ENCODE measurements at places on chromosomes 5 and 9. TPM values are rescaled to one million over a fixed set of nuclear protein-coding genes. Genes with fewer than 3 reads are reported as not detected.

DNA sequence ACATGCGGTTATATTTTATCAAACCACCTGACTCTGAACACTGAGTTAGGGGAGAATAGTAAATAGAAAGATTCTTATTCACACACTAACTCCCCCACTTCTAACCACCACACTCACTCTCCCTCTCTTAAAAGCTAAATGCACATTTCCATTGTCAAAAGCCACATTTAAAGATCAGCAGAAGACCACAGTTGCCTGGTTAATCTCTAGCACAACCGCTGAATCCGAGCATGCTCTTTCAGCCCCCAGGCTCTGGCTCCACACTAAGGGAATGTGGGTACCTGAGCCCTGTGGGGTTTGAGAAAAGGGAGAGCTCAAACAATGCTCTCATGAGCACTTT lies 35.7 kb downstream of the PFDN1 start:
- peak overlapping the region; percentile 79 for H3K27ac ChIP-seq
- no peak overlapping the region for H3K4me3 ChIP-seq
- peaks cover 34% of the 10 kb centered on the region for H3K4me1 ChIP-seq
- H3K36me3 ChIP-seq: no peaks in the 10 kb centered on the region
- DNase-seq: no peak

- H3K27me3 ChIP-seq: no peaks in the 10 kb centered on the region
- H3K36me3 ChIP-seq: no peaks in the 10 kb centered on the region
- DNase-seq: peak; percentile 13
- no peak overlapping the region for H3K4me3 ChIP-seq
Measured at GRCh38 chr5:78765756-78766411, 117.3 kb upstream of the LHFPL2 start.

DNA sequence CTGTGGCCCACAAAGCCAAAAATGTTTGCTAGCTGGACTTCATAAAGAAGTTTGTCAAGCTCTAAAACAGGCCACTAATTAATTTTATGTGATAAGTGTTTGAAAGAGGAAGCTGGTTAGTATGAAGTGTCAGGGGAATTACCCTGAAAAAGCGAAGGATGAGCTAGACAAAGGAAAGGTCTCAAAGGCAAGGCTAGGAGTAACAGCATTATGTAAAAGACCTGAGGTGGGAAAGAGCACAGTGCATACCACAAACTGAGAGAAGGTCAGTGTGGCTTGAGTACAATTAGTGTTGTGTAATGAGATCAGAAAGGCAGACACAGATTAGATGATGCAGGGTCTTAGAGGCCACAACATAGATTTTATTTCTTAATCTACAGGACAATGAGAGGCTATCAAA lies 29.6 kb downstream of the RC3H2 start:
- peaks cover 96% of the 10 kb centered on the region for H3K36me3 ChIP-seq
- H3K4me3 ChIP-seq: no peak overlapping the region
- no peak for DNase-seq
- H3K4me1 ChIP-seq: no peaks in the 10 kb centered on the region
- H3K27ac ChIP-seq: no peak overlapping the region
- H3K27me3 ChIP-seq: no peaks in the 10 kb centered on the region

- H3K27me3 ChIP-seq: no peaks in the 10 kb centered on the region
- no peaks in the 10 kb centered on the region for H3K36me3 ChIP-seq
- H3K27ac ChIP-seq: no peak overlapping the region
- no peaks in the 10 kb centered on the region for H3K4me1 ChIP-seq
- no peak overlapping the region for H3K4me3 ChIP-seq
Measured at GRCh38 chr5:112436144-112436543, 17.1 kb upstream of the EPB41L4A start.

The PDLIM4 gene
- 96.7 TPM for total RNA-seq

DNA sequence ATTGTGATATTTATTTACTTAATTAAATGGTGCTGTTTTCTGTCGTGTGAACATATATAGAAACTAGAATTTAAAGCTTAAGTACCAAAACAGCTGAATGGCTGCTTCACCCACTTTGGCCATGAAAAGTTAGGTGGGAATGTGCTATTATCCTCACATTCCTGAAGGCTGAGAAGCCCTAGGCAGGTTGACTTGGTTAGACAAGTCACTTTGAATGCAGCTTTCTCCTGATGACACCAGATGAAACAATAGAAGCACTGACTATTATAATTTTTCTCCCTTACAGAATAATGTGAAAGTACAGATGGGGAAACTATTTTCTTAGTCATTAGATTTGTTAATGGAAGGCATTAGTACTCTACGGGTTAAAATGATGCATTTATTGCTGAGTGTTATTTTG lies 65.1 kb upstream of the C5orf46 start:
- H3K4me1 ChIP-seq: no peaks in the 10 kb centered on the region
- no peaks in the 10 kb centered on the region for H3K36me3 ChIP-seq
- H3K27me3 ChIP-seq: no peaks in the 10 kb centered on the region
- H3K4me3 ChIP-seq: no peak overlapping the region
- no peak for DNase-seq

DNA sequence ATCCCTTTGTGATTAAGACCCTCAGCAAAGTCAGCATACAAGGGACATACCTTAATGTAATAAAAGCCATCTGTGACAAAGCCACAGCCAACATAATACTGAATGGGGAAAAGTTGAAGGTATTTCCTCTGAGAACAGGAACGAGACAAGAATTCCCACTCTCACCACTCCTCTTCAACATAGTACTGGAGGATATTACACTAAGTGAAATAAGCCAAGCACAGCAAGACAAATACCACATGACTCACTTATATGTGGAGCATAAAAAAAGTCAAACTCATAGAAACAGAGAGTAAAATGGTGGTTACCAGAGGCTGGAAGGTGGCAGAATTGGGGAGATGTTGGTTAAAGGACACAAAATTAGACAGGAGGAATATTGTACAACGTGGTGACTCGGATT lies 118.1 kb upstream of the NFIL3 start:
- no peaks in the 10 kb centered on the region for H3K36me3 ChIP-seq
- H3K27ac ChIP-seq: no peak overlapping the region
- no peak overlapping the region for H3K4me3 ChIP-seq
- no peak for DNase-seq
- no peaks in the 10 kb centered on the region for H3K4me1 ChIP-seq
- no peaks in the 10 kb centered on the region for H3K27me3 ChIP-seq

DNA sequence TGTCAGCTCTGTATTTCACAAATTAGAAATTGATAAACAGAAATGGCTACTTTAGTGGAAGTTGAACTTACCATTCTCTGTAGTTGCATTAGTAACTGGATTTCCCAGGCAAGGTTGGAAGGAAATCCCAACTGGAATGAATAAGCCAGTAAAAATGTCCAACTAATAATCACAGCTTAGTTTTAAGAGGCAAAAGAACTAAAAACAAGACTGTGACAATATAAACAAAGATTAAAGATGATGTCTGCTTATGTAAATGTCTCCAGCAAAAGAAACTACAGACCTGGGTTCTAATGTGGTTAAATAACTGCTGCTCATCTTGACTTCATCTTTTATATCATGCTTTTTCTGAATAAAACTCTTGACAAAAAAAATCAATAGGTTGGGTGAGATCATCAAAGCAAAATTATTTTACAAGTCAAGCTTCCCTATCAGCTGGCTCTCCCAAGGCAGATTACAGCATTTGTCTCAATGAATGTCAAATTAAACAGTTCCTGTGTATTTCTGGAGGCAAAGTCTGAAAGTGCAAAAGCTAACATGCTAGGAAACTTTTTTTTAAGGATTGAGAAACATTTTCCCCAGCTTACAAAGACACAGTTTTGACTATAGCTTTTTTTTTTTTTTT lies 62.3 kb upstream of the HMHB1 start:
- no peak overlapping the region for H3K4me3 ChIP-seq
- no peak overlapping the region for H3K27ac ChIP-seq
- H3K27me3 ChIP-seq: no peaks in the 10 kb centered on the region

The CCNO gene
- not detected for total RNA-seq
